Activated CD8-positive, alpha-beta T cell treated with anti-CD3 and anti-CD28 coated beads, Interleukin-2, amount 10 ng/mL, durations not matched to agents 7 days and 5 days (primary cell): ENCODE measurements at places on chromosomes 2 and 18.

DNA sequence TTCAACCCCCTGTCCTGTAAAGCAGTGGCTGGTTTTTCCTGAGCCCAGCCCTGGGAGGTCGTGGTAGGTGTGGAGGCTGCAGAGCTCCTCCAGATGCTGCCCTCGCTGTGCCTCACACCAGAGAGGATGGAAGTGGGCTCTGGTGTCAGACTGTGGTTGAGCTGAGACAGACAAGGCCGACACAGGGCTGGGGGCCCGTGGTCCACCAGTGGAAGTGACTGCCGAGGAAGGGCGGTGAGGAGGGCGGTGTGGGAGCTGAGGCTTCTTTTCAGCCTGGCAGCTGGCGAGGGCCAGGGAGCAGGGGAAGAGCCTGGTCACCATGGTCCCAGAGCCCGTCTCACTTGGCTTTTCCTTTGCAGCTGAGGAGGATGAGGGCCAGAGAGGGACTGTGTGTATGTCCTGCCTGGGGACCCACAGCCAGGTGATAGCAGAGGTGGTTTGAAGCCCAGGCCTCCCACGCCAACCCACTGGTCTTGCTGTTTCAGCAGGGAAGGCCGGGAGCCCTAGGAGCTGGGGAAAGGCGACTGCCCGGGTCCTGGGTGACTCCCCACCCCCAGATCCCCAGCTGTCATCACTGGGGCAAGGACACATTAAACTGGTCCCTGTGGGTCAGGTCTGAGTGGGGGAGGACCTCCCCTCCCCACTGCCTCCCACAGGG, 8.5 kb downstream of the SFTPB start:
- peak; percentile 36 for DNase-seq

- no peak for DNase-seq
Observed at GRCh38 chr18:3773303-3773702, 323.3 kb downstream of the TGIF1 start.

DNA sequence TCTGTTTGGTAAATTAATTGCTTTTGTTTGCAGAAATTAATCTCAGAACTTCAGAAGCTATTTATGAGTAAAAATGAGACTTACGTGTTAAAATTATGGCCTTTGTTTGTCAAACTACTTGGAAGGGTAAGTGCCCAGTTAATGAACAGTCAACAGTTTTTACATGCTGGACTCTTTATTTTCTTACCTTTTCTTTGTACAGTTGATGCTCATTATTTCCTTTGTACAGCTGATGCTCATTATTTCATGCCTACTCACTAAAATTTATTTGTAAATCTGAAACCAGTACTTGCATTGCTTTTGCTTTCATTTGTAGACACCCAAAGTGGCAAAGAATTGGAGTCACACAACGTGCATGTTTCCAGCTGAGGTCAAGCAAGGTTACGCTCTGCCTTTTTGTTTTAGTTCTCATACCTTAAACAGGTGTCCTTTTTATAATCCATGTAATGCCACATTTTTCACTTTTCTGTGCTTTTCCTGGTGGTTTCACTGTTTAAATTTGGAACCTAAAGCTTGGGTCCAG, 13.3 kb downstream of the RIF1 start:
- no peak for DNase-seq

GRCh38 chr2:183105402-183106134, 18.7 kb upstream of the NUP35 start:
- DNase-seq, result no peak

- no peak for DNase-seq
Observed at GRCh38 chr2:154556146-154556545, 142.3 kb upstream of the KCNJ3 start.

DNA sequence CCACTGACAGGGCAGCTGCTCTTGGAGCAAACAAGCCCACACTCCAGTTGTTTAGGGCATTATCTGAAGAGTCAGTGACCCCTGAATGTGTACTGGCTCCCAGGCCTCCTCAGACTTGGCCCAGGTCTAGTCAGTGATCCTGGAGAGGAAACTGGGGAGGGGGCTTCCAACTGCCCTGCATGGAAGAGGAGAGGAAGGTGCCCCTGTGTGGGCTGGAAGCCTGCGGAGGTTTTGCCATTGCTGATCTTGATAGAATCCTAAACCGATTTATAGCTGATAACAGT, 197.4 kb downstream of the MGAT5 start:
- no peak for DNase-seq

DNA sequence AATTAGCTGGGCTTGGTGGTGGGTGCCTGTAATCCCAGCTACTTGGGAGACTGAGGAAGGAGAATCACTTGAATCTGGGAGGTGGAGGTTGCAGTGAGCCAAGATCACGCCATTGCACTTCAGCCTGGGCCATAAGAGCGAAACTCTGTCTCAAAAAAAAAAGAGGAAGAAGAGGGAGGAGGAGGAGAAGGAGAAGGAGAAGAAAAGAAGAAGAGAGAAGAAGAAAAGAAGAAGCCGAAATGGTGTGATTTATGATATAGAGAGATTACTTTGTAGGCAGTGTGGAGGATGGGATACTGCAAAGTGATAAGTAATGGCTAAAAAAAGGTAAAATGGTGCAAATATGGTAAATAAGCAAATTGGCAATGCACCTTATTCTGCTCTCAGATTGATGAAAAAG, 25.1 kb downstream of the THNSL2 start:
- DNase-seq, result no peak

DNA sequence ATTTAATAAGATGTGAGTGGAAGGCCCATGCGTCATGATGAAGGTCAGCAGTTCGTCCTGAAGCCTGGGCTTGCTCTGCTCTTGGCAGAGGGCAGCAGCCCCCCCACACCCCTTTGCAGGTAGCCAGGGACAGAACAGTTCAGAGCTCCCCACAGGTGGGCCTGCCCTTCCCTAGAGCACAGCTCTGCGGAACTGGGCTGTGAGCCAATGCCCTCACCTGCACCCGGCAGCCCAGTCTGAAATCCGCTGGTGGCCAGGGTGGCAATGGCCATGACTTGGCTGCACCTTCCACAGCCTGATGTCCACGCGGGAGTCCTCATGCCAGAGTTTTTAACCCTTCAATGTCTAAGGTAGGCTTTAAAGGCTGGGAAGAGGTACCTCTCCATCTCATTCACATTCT, 136.7 kb downstream of the ACKR3 start:
- no peak for DNase-seq

DNA sequence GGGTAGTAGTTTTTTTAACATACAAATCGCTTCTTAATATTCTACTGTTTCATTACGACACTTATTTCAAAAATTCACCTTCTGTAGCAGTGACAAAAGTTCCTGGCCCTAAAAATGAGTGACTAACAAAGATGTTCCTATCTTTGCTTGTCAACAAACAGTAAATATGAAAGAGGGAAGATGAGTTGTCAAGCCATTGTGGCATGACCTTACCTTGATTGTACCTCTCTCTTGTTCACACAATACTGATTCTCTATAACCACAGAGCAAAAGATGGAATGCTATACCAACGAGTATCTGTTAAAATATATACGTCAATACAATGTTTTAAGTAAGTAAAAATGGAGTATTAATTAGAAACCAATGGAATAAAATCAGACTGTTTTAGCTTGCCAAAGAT, 14.7 kb upstream of the GCG start:
- DNase-seq, result no peak

- peak; percentile 42 for DNase-seq
Observed at GRCh38 chr2:203951366-203951902, 14.9 kb downstream of the ICOS start.

GRCh38 chr2:241762321-241762932, 14.2 kb upstream of the GAL3ST2 start:
- DNase-seq, result no peak

GRCh38 chr2:134282629-134283400, 28.9 kb downstream of the MGAT5 start:
- DNase-seq, result peak; percentile 73

DNA sequence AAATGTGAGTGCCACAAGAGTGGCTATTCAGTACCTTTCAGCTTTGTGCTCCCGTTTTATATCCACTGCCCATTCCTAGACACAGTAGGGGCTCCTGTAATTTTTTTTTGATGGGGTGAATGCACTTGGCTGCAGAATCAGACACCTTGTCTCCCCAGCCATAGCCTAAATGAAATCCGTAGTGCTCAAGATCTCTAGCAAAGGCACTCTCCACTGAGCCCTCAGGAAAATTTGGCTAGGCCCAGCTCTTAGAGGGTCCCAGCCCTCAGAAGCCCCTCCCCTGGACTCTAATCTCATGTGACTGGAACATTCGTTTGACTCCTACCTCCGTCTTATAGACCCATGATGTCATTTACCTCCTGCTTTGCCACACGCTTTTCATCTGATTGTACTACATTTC, 323.9 kb downstream of the SMAD2 start:
- DNase-seq, result no peak

DNA sequence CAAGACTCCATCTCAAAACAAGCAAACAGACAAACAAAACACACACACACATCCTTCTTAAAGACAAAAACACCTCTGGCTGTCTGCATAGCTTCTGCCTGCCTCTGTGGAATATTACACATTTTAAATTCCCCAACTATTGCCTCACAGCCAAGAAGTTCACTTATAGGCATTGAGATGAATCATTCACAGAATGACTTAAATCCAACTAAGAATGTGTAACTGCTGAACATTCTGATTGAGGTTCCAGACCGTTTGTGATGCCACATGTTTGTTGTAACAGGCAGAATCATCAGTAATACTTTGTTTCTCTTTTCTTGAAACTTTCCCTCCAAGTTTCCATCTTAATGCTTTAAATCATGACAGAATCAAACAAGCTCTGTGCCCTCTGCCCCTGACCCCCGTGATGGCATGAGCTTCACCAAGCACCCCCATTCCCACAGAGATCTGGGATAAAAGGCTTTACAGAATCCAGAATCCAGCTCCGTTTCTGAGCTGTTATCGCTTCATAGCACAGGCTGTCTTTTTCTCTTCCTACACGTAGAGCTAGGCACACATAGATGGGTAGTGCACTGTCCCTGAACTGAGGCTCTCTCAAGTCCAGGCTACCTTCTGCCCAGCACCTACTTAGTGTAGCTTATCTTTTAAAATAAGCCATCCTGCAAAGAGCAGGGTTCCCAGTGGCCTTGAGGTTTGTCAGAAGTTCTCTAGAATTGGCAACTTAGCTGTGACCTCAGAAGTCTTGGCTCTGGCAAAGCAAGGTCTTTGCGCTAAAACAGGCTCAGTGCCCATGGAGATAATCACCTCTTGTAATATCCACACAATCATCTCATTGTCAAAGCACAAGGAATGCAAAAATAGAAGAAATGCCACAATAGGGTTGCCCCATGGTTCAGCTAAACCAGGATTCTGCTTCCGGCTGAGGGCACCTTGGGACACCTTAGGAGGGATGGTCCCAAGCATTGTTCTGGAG, 32.9 kb downstream of the EPAS1 start:
- DNase-seq, result no peak

- DNase-seq, result no peak
Observed at GRCh38 chr2:52343010-52343409, 1311.1 kb upstream of the NRXN1 start.

- DNase-seq, result no peak
Observed at GRCh38 chr2:70247364-70248180, 856 bp downstream of the TIA1 start.

DNA sequence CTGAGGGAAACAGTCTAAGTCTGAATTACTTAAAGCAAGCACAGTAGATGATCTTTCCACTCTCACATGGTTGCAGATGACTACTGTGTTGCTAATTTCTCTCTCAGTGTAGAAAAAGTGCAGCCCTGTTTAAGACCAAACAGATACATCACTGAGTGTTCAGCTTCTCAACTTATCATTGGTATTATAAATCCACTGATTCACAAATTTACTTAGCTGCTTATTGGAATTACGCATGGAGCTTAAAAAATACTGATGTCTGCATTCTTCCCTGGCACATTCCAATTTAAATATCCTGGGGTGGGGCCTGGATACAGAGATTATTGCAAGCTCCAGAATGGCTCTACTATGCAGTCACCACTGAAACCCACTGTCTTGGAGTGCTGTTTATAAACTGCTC, 411.2 kb downstream of the RND3 start:
- no peak for DNase-seq

DNA sequence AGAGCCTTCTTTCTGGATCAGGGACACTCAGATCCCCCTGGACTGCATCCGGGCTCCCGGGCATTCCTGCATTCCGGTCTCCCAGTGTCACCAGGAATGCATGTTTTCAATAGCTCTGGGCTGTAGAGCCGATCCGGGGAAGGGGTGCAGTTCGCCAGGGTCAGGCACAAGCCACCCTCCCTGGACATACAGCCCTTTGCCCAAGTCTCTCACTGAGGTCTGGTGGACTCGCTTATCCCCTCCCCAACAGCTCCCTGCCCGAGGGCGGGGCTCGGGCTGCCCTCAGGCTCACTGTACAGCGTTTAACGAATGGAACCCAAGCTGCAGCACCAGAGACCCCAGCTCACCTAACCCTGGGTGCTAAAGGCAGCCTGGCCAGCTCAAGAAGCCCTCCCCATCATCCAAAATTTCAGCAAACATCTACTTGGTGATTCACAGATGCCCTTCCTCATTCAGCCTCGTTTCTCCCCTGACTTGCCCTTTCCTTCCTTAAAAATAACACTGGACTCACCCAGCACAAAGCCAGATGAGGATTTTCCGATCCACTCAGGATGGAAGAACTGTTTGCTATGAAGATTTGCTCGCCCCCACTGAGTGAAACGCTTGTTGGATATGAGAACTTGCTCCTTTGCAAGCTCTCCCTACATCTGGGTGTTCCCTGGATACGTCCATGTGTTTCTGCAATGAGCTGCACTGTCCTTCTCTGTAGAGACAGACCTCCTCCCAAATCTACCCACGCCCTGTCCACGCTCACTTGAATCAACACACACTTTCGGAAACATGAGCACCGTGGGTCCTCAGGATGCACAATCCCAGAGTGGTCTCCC, 58.1 kb downstream of the PXDN start:
- DNase-seq, result no peak

DNA sequence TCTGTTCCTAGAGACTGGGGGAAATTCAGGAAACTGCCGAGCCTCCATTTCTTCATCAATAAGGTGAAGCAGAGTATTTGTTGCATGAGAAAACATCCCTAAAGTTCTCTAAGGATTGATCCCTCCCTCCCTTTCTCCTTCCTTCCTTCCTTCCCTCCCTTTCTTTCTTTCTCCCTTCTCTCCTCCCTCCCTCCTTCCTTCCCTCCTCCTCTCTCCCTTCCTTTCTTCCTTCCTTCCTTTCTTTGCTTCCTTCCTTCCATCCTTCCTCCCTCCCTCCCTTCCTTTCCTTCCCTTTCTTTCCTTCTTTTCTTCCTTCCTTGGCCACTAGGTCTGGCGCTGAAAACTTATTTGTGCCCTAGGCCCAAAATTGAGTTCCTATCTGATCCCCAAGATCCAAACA, 47.2 kb upstream of the PMAIP1 start:
- no peak for DNase-seq
